ENCODE measurements at places on chromosomes 4 and X.
A peak's percentile ranks its signal among the peaks of the same experiment; 100 is the strongest.

- no peak for DNase-seq
These were observed 13.8 kb downstream of the CXCL13 start for GRCh38 chr4:77619408-77619807.

- no peak for DNase-seq
These were observed 1174.0 kb downstream of the RAPGEF2 start for GRCh38 chr4:160276785-160277325.

DNA sequence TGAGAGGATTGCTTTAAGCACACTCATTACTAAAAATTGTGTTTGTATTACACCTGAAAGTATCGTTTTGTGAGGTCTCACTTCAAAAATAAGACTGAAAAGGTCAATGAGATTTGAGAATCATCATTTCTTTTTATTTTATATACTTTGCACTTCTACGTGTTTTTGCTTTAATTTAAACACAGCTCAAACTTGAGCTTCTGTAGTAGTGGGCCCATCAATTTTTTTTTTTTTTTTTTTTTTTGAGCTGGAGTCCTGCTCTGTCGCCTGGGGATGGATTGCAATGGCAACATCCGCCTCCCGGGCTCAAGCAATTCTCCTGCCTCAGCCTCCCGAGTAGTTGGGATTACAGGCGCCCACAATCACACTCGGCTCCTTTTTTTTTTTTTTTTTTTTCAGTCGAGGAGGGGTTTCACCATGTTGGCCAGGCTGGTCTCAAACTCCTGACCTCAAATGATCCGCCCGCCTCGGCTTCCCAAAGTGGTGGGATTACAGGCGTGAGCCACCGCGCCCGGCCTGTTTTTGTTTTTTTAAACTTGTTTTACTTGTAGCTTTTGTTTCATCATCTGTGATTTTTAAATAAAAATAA lies 1.5 kb downstream of the GSTCD start:
- DNase-seq: no peak

DNA sequence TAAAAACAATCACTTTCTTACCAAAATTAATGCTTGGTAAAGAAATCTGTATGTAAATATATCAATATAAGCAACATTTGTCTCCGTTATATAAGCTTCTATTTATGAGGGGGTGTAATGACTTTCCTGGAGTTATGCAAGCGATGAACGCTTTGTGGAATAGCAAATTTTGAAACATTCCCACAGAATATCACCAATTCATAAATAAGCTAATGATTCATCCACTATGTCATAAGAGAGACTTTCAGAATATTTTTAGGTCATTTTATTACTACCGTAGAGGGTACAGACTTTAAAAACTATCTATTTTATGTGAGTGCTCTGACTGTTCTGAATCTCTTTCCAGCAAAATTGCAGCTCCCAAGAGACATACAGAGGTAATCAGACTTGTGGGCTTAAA lies 179.5 kb upstream of the FTHL17 start:
- DNase-seq: no peak

DNA sequence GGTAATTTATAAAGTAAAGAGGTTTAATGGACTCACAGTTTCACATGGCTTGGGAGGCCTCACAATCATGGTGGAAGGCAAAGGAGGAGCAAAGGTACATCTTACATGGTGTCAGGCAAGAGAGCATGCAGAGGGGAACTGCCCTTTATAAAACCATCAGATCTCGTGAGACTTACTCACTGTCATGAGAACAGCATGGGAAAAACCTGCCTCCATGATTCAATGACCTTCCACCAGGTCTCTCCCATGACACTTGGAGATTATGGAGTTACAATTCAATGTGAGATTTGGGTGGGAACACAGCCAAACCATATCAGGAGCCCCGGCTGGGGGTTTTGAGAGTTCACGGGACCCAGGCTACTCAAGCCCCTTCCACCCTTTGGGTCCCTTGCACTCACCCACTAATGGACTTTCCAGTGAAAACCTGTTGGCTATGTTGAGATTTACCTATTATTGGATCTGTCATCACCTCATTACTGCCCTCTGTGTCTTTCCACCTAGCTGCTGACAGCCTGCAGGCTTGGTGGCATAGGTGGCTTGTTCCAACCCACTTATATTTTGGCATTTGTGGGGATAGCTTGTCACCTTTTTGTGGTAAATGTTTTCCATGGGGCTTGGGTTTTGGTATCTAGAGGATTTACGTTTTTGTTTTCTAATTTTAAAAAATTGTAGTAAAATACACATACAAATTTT lies 24.0 kb downstream of the IGFBP7 start:
- no peak for DNase-seq

DNA sequence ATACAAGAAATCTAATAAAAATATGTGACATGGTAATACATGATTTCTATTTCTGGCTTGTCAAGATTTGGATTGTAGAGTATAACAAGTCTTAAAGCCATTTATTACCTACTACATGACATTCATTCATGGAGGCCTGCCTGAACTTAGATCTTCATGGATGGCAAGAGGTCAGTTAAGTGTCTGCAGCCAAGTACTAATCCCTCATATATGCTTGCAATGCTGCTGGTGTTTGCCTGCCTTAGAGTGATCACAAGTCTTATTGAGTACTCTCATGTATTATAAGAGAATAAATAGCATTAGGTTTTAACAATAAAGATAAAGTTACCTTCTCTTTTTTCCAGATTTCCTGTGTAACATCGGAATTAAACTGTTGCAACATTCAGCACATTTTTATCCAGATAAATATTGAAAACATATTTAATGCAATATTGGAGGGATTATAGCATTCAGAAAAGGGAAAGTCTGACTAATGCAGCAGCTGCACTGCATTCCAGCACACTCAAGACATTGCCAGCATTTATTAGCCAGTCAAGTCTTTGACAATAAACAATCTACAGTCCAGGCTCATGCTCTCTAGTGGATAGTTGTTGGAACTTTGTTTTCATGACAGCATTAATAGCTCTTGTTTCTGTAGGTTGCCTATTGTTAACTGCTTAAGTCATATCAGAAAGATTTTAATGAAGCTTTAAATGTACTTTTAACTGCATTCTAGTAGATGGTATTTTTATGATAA lies 737.1 kb downstream of the FAT4 start:
- DNase-seq: peak; percentile 53

GRCh38 chr4:157932936-157933335 lies 239.9 kb downstream of the GASK1B start:
- DNase-seq: no peak

- peak; percentile 35 for DNase-seq
These were observed at the start of gene ARMCX1 for GRCh38 chrX:101550362-101550750. TSS of gene ARMCX1 (plus strand) at chrX:101550547. CDS start at chrX:101552931, 2,384 bp downstream.

DNA sequence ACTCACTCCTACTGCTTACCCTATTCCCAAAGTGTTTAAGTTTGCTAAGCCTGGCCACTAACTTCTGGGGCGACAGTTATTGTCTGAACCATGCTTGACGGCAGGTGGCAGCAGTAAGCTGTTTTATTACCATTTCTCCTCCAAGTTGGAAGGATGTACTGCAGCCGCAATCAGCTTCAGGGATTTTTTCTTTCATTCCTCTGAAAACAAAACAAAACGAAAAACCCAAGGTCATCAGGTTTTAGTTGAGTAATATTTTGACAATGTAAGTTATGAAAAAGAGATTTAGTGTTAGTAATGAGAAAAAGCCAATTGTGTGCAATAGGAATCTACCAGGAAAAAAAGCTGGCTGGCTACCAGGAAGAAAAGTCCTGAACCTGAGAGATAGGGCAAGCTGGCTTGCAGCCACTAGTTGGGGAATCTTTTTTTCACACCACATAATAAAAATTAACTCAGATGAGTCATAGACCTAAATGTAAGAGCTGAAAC lies 13.2 kb upstream of the RAB9B start:
- DNase-seq: peak; percentile 72

GRCh38 chrX:13732246-13733067 lies 2.0 kb downstream of the TRAPPC2 start:
- DNase-seq: peak; percentile 41

DNA sequence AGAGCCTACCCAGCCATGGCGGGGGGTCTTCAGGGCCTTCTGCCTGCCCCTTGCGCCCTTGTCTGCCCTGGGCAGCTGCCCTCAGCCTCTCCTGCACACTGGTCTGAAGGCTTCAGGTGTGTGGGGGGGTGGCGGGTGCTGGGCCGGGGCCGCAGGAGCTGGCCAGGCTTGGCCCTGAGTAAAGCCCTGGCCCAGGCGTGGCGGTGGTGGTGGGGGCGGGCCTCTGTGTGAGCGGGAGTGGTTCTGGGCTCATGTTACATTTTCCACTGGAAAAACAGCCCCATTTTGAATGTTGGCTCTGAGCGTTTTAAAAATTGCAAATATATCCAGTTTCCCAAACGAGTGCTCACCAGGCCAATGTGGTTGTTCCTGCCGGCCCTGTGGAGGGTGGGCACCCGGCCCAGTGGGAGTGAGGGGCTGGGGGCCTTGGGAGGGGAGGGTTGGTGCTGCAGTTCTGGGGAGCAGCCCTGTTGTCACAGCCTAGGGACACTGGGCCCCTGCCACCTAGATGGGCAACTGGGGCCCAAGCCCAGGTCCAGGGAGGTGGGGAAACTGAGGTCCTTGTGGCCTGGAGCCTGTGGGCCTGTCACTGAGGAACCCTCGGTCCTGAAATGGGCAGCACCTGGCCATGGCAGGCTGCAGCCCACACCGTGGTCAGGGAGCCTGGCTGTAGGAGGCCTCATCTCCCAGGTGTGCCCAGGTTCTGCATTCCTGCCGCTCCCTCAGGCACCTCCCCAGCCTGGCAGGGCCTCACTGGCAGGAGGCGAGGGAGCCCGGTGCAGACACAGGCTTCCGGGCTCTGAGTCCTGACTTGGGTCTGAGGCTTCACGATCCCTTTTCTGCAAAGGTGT lies 28.3 kb downstream of the FGFRL1 start:
- peak; percentile 34 for DNase-seq

DNA sequence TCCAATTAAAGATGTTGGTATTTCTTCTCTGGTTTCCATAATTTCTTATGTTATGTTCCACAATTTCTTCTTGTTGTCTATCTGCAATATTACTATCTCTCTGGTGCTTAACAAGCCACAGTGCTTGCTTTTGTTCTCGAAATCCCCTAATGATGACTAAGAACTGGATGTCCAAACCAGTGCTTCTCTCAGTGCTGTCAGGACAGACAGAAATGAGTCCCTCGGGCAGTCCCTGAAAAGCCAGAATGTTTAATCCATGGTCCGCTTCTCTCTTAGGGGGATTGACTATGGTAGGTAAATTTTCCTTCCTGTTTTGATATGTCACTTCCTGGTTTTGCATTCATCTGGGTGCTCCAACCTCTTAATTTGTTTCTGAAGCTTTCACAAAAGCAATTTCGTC lies 321.6 kb upstream of the PCDH10 start:
- no peak for DNase-seq

GRCh38 chrX:110402850-110403221 lies 44.2 kb downstream of the RTL9 start:
- no peak for DNase-seq

GRCh38 chr4:13922873-13923645 lies 295.5 kb upstream of the BOD1L1 start:
- no peak for DNase-seq

- DNase-seq: no peak
These were observed 59.0 kb downstream of the GSTCD start for GRCh38 chr4:105767579-105767978.

- no peak for DNase-seq
These were observed 74.3 kb downstream of the RBM47 start for GRCh38 chr4:40555176-40555900.

DNA sequence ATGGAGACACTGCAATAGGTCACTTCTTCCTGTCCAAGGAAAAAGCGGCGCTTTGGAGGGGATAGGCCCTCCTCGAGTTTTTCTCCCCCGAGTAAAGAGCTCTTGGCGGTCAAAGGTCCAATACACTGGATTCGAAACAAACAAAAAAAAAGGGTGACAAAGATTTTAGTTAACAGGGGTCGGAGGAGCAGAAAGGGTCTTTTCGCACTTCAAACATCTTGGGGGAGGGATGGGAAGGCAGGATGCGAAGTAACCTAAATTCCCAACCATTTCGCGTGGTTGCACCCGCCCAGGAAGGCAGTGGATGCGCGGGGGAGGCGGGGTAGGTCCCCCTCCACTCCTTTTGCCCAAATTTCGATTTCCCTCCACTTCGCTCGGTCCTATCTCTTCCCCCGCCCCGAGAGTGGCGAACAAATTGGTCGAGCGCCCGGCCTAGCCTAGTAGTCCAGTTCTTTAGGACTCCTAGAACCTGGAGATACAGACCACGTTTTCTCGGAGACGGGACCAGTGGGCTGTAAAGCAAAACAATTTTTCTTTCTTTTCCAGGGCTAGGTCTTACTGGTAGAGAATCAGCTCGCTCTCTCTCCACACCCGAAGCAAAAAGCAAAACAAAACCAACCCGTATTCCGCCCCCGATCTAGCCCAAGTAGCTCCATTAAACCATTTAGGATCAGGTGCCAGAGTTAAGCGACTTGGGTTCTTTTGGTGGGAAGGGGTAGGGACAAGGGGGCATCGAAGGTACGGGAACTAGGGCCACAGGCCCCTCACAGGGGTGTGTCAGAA lies 2.0 kb upstream of the STAG2 start:
- no peak for DNase-seq

- no peak for DNase-seq
These were observed 199.3 kb downstream of the PCDH18 start for GRCh38 chr4:137333031-137333430.

GRCh38 chr4:167117273-167117672 lies 117.0 kb downstream of the SPOCK3 start:
- no peak for DNase-seq

GRCh38 chr4:15883610-15884243 lies 54.8 kb downstream of the FGFBP1 start:
- DNase-seq: no peak

DNA sequence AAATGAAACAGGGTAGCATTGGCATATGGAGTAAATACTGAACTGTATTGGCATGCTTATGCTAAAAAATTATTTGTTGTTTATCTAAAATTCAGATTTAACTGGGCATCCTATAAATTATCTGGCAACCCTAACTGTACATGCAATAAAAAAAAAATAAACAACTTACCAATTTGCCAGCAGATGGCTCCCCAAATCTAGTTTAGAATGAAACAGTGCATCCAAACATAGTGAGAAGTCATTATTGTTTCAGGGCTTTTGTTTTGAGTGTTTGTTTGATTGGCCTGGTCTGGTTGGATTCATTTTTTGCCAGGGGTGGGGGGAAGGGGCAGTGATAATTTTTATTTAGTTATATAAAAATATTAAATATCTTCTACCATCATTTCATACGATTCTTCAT lies 12.8 kb upstream of the NSUN7 start:
- DNase-seq: peak; percentile 28

- peak; percentile 1 for DNase-seq
These were observed 30.4 kb downstream of the DDX60L start for GRCh38 chr4:168449719-168450452.

- DNase-seq: no peak
These were observed 22.5 kb downstream of the GABRA3 start for GRCh38 chrX:152428596-152428995.

DNA sequence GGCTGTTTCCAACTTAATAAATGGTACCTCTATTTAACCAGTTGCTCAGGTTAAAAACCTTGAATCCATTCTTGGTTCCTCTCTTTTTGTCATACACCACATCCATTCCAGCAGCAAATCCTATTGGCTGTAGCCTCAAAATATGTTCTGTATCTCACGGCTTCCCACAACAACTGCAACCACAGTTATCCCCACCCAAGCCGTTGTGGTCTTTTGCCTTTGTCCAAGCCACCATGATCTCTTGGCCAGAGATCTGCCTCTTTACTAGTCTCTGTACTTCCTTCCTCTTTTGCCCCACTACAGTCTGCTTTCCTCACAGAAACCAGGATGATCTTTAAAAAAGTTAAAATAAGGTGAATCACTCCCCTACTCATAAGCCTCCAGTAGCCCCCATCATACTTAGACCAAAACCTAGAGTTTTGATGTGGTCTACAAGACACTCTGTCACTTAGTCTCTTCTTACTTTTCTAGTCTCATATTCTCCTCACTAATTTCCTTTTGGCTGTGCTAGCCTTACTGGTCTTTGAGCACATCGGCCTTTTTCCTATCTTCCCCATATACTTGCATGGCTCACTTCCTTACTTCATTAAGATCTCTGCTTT lies 10.3 kb downstream of the MAOA start:
- DNase-seq: no peak
